ENCODE measurements at places on chromosomes 13 and 19.

GRCh38 chr13:75135325-75135825 is 346.6 kb downstream of the TBC1D4 start:
- DNase-seq = no peak

GRCh38 chr13:23069566-23069965 is 111.2 kb upstream of the SGCG start:
- DNase-seq = no peak

- no peak for DNase-seq
Measured at GRCh38 chr13:41821238-41821594, 139.7 kb downstream of the VWA8 start.

- no peak for DNase-seq
Measured at GRCh38 chr13:25181597-25181996, 9.5 kb upstream of the AMER2 start.

DNA sequence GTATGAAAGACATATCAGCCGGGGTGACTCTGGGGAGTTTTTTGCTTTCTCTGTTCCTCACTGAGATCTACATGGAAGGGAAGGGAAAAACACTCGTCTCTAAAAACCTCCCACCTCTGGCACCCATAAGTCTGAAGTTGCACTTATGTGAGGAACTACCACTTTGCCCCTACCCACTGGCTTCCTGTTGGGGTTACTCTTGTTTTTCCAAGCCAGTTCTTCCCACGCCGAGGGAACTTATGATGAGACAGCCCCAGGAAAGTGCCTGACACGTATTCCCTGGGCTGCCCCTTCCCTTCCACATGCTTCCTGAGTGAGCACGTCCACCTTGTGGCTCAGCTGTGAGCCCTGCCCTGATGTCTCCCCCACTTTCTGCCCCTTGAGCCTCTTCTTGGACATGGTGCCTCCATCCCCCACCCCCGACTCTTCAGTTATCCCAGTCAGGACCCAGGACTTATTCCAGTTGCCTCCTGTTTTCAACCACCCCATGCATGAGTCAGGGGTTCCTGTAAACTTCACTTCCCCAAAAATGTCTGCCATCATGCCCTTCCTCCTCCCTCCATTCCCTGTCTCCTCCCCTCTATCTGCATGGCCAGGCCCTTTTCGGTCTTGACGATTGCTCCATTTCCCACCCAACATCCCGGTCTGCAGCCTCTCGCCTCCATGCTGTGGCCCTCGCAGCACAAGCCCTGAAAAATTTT is 5.1 kb upstream of the SIGLEC7 start:
- DNase-seq = peak; percentile 92

- DNase-seq = no peak
Measured at GRCh38 chr13:44160591-44161191, 212.9 kb upstream of the SERP2 start.

- peak; percentile 70 for DNase-seq
Measured at GRCh38 chr19:10126213-10126639, 6.5 kb upstream of the EIF3G start.

DNA sequence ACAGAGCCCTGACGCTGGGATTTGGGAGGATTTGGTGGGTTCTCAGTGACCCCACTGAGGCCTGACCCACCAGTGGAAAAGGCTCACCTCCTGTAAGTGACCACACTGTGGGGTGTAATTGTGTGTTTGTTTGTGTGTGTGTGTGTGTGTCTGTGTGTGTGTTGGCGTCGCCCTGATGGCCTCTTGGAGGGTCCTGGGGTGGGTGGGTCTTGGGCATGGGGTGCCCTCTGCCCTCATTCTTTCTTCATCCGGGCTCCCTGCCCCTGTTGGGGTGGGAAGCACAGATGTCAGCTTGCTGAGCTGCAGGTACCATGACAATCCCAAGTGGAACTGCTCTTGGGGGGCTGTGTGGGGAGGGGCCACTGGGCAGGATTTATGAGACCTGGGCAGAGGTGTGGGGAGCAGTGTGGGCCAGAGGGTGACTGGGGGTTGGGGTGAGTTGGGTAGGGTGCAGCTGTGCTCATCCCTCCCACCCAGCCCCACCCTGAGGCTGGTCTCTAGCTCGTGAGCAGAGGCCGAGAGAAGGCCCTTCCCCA is 22.8 kb downstream of the WTIP start:
- DNase-seq = no peak

DNA sequence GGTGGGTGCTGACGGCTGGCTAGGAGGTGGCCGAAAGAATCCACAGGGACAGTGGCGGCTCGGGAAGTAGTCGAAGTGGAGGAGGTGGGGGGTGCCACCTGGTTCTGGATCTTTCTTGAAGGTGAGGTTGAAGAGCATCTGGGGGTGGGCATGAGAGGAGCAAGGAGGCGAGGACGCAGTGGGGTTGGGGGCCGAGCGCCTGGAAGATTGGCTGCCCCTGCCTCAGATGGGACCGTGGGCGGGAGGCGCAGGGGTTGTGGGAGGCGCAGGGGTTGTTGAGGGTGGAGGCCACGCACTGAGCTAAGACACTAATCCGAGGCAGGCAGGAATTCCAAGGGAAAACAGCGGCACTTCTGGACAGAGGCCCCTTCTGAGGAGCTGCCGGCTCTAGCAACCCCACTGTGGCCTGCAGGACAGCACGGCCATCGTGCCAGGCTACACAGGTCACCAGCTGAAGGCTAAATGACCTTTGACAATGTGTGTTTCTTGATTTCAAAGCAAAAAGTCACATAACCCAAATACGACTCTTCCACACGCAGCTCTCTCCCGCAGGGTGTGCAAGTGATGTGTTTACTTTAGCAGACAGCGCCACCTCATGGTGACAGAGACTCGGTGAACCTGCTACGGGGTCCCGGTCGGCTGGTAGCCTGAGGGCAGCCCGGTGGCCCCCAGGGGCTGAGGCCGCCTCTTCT is 44.1 kb upstream of the RANBP3 start:
- peak; percentile 79 for DNase-seq

DNA sequence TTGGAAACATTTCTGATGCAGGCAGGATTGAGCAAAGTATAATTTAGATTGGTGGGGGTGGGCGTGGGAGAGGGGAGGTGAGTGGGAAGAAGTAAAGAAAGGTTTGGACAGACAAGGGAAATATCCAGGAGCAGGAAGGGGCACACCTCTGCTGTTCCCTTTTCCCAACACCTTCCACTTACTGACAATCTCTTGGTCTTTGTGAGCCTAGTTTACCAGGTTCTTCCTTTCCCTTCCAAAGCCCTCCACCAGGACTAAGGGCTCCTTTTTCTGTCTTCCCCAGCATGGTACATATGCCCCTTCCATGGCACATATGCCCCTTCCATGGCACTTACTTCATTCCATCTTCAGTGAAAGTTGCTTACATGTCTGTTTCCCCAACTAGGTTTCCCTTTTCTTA is 6.2 kb upstream of the THSD1 start:
- no peak for DNase-seq

- no peak for DNase-seq
Measured at GRCh38 chr13:56189439-56189838, 951.3 kb upstream of the PRR20A start.

- no peak for DNase-seq
Measured at GRCh38 chr19:45515807-45516401, 8.6 kb downstream of the VASP start.

GRCh38 chr13:97321616-97322321 is 99.6 kb downstream of the MBNL2 start:
- no peak for DNase-seq

GRCh38 chr19:34393629-34394028 is 10.6 kb upstream of the PDCD2L start:
- DNase-seq = no peak

DNA sequence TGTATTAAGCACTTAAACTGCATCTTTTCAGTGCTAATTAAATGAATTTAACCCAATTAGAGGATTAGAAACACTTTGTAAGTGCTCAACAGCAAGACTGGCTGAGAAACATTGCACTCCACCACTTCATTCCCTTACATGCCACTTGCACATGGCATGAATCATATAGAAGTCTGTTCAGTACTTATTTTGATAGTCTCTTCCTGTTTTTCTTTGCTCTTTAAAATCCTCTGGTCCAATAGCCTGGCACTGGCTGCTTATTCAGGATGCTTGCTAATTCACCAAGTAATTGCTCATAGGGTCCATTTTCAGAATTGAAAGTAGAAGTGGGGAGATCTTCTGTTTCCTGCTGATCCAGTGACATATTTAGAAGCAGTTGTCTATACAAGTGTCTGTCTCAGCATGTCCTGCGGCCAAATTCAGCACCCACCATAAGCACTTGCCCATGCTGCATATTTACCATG is 900.1 kb downstream of the PCDH9 start:
- peak; percentile 4 for DNase-seq

DNA sequence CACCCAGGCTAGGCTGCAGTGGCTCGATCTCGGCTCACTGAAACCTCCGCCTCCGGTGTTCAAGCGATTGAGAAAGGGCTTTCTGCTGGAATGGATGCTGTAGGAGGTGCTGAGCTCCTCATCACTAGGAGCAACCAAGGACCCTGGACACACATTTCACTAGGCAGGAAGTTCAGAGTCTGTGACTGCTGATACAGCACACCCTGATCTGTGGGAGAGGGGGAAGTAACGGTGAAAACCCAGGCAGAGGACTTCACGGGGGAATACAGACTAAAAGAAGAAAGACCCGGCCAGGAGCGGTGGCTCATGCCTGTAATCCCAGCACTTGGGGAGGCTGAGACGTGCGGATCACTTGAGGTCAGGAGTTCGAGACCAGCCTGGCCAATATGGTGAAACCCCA is 11.9 kb upstream of the NOTCH3 start:
- no peak for DNase-seq

DNA sequence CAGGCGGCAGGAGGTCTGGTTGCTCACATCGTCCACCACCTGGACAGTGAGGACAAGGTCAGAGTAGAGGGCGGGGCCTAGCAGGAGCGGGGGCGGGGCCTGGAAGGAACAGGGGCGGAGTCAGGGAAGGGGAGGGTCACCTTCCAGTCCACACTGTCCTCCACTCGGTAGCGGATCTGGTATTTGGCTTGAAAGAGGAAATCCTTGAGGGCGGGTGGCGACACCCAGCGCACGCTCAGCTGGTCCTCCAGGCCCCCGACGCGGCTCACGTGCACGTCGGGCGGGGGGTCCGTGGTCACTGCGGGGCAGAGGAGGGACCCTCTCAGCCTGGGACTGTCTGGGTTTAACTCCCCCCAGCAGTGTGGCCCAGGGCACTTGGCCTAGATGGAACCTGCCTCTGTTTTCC is 8.2 kb downstream of the REX1BD start:
- DNase-seq = peak; percentile 68

DNA sequence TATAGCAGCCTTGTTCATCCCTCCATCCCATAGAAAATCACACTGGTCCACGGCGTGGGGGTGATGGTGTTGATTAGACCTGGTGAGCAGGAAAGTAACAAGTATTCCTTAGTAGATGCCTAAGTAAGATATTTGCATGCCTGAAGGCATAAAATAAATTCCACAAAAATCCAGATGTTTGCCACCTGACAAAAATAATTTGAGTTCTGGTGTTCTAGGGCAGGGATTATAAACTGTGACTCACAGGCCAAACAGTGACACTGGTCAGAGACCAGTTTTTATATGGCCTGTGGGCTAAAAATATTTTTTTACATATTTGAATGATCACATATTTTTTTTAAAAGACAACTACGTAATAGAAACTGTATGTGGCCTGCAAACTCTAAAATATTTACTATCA is 310.7 kb downstream of the RFC3 start:
- no peak for DNase-seq

- no peak for DNase-seq
Measured at GRCh38 chr13:70370924-70371323, 262.7 kb upstream of the KLHL1 start.

DNA sequence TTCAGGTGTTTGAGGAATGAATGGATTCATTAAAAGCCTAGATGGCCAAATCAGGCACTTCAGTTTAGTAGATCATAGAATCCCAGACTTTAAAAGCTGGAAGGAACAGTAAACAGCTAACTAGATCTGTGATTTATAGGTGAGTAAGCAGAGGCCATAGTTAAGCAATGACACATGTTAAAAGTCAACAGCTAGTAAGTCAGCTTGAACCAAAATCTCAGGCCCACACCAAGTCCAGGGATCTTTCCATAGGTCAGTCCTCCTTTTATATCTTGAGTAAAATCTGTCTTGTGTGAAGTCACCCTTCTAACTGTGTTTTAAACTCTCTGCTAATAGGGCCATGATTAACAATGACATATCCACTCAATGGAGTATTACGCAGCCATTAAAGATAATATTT is 275.5 kb upstream of the SOX21 start:
- no peak for DNase-seq

- DNase-seq = no peak
Measured at GRCh38 chr19:16373532-16373931, 48.9 kb downstream of the KLF2 start.

DNA sequence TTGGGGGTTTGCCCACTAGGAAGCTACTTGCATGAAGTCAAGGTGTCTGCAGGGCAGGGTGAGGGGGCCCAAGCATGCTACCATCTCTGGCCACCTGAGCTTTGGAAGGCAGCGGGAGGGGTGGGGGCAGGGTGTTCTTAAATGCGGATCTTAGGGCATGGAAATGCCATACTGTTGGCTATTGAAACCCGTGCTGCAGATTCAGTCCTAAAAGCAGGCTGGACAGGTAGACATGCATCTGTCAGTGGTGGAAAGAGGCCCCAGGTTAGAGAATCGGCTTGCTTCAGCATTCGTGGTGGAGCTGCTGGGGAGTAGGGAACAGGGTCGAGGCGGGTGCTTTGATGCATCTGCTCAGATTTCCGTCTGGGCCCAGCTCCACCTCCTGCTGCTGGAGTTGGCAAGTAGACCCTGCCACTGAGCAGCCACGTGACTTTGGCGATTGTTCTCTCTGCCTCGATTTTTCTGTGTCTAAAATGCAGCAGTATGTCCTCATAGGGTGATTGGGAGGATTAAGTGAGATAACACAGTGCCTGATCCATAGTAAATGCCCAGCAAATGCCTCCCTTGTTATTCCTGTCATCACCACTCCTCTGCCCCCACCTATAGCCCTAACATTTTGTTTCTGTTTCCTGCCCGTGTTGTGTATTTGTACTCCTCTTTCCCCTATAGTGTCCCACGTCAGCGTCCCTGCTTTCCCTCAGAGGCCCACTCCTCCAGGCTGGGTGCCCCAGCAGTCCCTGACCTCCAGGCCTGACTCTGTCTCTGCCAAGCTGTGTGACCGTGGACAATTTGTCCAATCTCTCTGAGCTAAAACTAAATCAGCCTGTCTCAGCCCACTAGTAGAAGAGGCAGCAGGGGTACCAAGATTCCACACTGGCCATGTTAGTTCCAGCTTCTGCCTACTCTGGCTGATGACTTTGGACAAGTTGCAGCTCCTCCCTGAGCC is 5.8 kb downstream of the PPP1R37 start:
- no peak for DNase-seq

DNA sequence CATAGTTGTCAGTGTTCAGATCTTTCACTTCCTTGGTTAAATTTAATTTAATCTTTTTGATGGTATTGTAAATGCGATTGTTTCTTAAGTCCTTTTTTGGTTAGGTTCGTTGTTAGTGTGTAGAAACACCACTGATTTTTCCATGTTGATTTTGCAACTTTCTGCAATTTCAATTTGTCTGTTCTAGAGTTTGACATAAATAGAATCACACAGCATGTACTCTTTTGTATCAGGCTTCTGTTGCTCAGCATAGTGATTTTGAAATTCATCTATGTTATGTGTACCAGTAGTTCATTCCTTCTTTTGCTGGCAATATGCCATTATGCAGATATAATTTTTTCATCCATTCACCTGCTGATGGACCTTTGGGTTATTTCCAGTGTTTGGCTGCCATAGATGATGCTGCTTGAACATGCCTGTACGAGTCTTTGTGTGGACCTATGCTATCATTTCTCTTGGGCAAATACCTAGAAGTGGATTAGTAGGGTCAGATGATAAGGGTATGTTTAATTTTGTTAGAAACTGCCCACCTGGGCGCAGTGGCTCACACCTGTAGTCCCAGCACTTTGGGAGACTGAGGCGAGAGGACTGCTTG is 33.1 kb downstream of the BICRA start:
- DNase-seq = no peak

- no peak for DNase-seq
Measured at GRCh38 chr13:23793711-23794110, 95.5 kb downstream of the MIPEP start.
